ENCODE measurements at places on chromosomes 6 and 20.
A peak's percentile ranks its signal among the peaks of the same experiment; 100 is the strongest.

GRCh38 chr6:40717411-40718057, 130.4 kb upstream of the LRFN2 start:
- no peak for DNase-seq

GRCh38 chr6:116175344-116175743, 49.4 kb upstream of the COL10A1 start:
- DNase-seq = no peak

- DNase-seq = no peak
These were observed 314.0 kb upstream of the RSPO3 start for GRCh38 chr6:126804332-126805064.

DNA sequence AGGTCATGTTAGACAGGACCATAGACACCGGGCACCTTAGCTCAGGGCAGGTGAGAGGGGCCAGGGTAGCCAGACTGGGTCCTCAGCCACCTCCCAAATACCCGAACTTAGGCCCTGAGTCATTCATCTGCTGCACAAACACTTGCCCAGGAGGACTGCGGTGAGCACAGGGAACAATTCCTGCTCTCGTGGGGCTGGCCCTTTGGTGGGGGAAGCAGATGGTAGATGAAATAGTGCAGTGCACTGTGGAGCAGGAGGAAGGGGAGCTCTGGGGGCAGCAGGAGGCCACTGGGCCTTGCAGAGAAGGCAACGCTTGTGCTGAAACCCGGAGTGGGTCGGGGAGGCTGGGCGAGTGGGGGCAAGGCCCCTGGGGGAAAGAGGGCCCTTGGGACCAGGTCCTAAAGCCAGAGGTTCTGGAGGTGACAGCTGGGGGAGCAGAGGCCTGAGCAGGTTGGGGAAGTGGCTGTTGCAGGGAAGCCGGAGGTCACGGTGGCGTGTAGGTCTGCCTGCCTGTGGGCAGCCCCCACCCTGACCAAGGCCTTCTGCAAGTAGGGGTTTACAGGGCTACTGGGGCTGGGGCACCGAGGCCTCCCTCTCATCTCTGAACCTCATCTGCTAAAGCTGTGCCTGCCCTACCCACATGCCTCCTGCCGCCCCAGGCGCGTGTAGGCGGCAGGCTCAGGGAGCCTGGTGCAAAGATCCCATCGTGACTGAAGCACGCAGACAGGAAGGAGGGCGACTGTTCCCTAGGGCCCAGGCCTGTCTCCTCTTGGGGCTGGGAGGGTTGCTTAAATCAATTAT, 4.7 kb upstream of the NPBWR2 start:
- DNase-seq = no peak

DNA sequence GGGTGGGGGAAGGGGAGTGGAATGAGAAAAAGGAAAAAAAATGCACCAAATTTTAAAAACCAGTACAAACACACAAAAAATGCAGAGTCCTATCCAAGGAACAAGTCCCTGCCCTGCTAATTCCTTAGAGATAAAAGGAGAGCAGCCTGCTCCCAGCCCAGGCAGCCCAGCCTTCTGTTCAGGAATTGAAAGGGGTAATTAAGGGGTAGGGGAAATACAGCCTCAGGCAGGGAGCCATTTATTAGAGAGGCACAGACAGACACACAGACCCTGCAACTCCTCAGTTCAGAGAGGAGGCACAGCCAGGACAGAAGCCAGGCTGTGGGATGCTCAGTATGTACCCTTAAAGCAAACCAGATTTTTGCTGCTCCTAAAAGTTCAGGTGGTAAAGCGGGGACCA, 137.2 kb downstream of the EYA2 start:
- DNase-seq = no peak

DNA sequence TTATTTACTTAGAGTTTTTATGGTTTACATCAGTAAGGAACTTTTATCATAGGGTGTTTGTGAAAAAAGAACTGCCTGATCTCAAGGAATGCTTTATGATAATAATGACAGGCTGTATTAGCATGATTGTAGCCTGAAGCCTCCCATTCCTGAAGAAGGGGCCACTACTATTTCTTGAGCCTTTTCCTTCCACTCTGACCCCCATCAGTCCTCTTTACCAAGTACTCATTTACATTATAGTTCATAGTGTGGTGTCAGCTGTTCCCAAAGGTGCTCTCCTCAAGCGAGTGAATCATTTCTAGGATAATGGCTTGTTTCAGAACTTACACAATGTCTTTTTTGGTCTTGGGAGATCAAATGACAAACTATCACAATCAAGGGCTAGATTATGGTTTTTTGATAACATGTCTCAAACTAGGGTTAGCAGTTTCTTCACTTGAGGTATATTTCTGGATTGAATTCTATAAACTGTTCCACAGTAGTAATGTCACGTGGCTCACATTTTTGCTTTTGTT, 283.6 kb downstream of the CDKAL1 start:
- DNase-seq = no peak

DNA sequence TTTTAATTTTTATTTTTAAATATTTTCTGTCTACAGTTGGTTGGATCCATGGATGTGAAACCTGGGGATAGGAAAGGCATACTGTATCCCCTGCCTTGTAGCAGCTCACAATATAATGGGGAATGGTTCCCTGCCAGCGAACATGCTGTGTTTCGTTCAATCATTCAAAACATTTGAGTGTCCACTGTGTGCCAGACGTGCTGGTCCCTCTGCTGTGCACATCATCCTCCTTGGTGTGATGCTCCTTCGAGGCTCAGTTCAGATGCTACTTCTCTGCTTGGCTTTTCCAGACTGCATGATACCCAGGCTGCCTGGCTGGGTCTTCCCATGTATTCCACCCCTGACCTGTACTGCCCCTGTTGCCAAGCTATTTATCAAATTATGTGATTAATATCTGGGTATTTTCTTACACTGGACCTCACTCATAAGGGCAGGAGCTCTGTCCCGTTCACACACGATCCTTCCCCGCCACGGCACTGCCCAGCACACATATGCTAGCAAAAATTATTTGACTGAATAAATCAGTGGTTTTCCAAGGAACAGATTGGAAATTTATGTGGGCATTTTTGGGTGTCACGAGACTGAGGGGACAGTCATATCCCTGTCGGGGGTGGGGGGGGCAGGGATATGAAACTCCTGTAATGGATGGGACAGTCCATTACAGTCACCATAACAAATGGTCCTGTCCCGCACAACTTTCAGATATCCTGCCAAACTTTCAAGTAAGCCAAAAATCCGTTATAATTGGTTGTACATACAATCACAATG, 4.9 kb downstream of the SDCBP2 start:
- no peak for DNase-seq

DNA sequence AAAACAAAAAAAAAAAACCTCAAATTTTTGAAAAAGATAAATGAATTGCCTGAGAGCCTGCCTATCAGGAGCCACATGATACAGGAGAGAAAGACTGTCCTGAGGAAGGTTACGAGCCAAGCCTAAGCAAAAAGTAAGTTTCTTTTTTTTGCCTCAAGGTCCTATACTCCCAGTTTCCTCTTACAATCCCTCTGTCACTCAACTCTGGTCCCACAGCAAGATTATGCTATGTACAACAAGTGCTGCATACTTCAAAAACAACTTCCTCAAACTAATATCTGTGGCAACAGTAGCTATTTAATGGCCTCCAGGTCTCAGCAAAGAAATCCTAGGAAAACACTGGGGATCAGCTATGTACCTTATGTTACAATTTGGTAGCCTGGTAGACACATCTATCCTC, 46.8 kb downstream of the PLN start:
- no peak for DNase-seq

GRCh38 chr6:36623547-36624459, 29.6 kb downstream of the SRSF3 start:
- DNase-seq = peak; percentile 61

DNA sequence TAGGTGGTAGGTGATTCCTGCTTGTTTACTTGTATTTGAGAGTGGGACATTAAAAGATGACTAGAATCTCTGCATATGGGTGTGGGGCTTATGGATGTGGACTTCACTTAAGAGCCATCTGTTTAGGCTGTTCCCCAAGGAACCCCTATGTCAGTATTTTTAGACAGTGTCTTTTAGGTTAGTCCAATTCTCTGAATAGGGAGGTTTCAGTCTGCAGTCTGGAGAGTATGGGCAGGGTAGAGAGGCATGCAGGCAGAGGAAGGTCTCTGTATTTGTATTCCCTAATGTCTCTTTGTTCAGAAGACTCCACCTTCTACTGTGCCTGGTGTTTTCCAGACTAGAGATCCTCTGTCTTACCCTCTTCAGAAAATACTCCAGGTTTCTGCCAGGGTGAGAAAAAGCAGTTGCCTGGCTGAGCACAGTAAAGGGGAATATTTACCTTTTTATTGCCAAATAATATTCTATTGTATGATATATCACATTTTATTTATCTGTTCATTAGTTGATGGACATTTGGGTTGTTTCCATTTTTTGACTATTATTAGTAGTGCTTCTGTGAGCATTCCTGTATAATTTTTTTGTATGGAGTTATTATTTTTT, 19.1 kb downstream of the SLX4IP start:
- no peak for DNase-seq
